Stimulated activated CD8-positive, alpha-beta memory T cell treated with anti-CD3 and anti-CD28 coated beads, Interleukin-2, amount 100 ng/mL, for 1 hour (primary cell): ENCODE measurements at places on chromosomes 12 and 14.

DNA sequence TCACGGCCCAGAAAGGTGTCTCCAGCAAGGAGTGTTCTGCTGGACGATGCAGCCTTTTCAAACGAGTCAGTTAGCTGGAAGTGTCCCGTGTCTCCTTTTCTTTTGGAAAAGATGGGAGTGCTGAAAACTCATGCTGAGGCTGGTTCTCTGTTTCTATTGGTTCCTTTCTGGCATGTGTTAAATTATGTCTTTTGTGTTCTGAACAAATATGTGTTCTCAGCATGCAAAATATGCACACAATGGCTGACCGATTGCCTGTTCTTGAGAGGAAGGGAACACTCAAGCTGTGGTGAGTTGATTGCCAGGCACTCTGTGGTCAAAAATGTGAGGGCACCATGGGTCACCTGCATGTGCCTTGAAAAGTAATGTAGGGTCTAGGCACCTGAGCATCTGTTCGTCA lies 181.3 kb downstream of the CACNA1C start:
- no peak for DNase-seq

DNA sequence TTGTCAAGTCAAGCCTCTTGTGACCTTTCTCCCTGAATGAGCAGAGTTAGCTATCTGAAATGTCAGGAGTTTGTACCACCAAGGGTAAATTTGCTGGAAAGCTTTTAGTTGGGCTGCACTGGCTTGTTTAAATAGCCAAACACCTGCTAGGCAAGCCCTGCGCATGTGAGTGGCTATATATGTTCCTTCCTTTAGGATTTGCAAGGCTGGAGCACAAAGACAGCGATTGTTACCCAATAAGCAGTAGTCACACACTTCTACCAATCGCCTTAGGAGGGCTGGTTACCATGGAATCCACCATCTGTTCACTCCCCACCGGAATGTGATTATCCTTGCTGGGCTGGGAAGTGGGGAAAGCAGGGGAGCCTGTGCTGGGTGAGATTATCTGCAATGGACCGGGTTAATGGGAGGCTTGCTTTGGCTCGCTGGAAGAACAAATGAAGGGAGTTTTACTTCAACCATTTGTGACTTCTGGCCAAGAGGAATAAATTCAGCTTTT lies 102.5 kb downstream of the FGD4 start:
- no peak for DNase-seq

- no peak for DNase-seq
These were observed 42.9 kb downstream of the FLRT2 start for GRCh38 chr14:85572845-85573244.

DNA sequence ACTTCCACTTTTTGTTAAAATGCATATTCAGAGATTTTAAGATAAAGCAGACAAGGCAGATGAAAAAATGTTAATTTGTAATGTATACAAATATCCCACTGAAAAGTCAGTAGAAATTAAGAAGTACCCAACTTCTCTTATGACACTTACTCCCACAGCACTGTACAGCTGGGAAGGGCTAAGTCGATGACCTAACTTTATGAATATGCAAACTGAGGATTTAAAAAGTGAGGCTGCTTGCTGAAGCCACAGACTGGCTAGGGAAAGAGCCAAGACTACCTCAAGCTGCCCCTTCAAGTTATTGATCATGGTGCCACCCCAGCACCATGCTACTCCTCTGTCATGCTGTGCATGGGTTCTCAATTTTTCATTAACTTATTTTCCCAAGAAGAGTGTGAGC lies 17.0 kb downstream of the PPM1H start:
- no peak for DNase-seq

GRCh38 chr12:34286483-34286882 lies 264.2 kb downstream of the ALG10 start:
- no peak for DNase-seq

GRCh38 chr12:63867053-63867452 lies 22.6 kb downstream of the SRGAP1 start:
- DNase-seq = no peak
